MV-4-11 (cell line): ENCODE measurements at places on chromosomes 3 and 15.

- DNase-seq: no peak
Measured at GRCh38 chr15:23578521-23579150, 13.2 kb downstream of the MKRN3 start.

DNA sequence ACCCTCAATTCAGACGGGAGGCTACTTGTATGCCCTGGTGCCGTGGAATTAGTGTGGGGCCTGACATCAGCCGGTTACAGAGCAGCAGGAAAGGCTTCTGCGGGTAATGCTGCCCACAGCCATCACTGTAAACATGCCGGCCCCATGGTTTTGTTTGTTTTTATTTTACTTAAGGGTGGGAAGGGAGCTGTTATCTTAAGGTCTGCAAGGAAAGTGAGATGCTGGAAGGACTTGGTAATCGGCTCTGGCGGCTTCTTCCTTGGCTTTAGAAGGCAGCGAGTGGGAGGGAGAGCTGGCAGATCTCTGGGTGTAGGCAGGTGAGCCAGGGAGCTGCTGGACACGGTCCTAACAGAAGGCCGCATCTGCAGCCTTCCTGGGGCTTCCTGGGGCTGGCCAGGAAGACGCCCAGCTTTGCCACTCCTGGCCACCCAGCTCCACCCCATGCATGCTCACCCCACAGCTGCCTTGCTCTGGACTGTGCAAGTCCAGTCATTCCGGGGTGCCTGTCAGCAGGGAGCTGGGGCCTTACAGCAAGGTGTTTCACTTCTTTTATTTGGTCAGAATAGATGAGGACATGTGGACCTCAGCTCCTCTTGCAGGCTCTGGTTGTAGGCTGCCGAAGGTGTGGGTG, 54.1 kb upstream of the FURIN start:
- no peak for DNase-seq

- DNase-seq: no peak
Measured at GRCh38 chr3:72947715-72948490, 48.7 kb upstream of the PPP4R2 start.

- DNase-seq: no peak
Measured at GRCh38 chr3:148711981-148712666, 14.4 kb downstream of the AGTR1 start.

DNA sequence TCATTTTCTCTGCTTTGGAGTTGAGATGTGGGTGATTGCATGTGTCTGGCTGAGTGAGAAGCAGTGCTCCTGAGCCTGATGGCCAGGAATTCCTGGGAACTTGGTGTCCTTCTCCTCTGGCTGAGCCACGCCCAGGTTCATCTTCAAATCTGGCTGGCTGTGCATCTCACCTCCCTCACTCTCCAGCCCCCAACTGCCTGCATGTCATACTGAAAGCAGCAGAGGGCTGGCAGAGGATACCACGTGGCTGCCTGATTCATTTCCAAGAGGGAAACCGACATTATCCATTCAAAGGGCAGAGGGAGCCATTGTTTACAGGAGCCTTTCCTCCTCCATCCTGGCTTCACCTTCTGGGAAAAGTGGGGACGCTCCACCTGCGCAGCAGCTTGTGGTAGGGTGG, 57.4 kb downstream of the ABHD5 start:
- no peak for DNase-seq
